Activated CD4-positive, alpha-beta T cell treated with anti-CD3 and anti-CD28 coated beads for 36 hours (primary cell): ENCODE measurements at places on chromosomes 4 and X.

GRCh38 chr4:184380707-184381106 lies 93.6 kb downstream of the IRF2 start:
- DNase-seq: no peak

- no peak for DNase-seq
Measured at GRCh38 chrX:15785176-15785750, 5.0 kb upstream of the ZRSR2 start.

- DNase-seq: no peak
Measured at GRCh38 chr4:13670456-13671160, 43.1 kb upstream of the BOD1L1 start.

GRCh38 chr4:22986881-22987280 lies 294.1 kb downstream of the GBA3 start:
- DNase-seq: no peak

- no peak for DNase-seq
Measured at GRCh38 chr4:13160920-13161319, 323.2 kb downstream of the RAB28 start.

DNA sequence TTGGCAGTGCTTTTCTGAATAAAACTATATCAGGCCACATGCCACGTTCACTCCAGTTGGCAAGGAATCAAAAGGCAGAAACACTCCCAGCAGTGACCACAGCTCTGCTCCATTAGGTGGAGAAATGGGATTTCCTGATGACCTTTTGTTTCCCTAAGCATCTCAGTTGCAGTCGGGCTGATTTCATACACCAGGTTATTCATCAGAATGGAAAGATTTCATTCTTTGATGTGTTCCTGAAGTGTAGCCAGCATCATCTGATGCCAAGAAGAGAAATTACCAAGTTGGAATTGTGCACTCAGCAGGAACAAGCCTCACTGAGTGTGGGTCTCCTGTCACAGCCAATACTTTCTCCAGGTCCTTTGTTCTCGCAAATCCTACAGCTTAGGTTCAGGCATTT lies 193.7 kb downstream of the SPATA18 start:
- no peak for DNase-seq

DNA sequence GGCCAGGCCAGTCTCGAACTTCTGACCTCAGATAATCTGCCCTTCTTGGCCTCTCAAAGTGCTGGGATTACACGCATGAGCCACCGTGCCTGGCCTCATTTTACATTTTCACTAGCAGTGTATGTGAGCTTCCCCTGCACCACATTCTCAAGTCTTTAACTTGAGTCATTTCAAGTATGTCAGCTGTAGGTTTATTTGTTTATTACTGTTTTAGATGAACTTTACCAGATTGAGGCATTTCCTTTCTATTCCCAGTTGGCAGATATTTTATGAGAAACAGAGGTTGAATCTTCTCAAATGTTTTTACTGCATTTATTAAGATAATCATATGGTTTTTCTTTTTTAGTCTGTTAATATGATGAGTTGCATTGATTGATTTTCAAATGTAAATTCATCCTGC lies 114.6 kb upstream of the SH3RF1 start:
- DNase-seq: no peak

DNA sequence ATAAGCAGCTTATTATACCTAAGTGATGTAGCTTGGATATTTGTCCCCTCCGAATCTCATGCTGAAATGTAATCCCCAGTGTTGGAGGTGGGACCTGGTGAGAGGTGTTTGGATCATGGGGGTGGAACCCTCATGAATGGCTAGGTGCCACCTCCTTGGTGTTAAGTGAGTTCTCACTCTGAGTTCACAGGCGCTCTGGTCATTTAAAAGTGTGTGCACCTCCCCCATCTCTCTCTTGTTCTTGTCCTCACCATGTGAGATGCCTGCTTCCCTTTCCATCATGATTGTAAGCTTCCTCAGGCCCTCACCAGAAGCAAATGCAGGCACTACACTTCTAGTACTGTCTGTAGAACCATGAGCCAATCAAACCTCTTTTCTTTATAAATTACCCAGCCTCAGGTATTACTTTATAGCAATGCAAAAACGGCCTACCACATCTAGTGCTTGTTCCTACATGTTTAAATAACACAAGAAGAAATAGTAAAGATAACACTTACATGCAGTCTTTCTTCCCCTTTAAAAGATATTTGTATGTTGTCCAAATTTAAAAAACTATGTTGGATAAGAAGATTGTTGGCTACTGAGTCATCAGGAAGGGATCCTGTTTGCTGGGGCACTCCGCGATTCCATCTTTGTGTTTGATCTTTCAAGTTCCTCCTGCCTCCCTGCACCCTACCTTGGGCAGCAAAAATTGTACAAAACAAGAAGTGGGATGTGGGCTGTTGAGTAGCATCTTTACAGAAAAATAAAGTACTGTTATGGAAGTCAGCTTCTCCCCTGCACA lies 29.7 kb downstream of the PPP1R2C start:
- no peak for DNase-seq
